ENCODE measurements at places on chromosomes 4 and X. TPM values are rescaled to one million over a fixed set of nuclear protein-coding genes. Genes with fewer than 3 reads are reported as not detected.

The MAGEC2 gene
- total RNA-seq = not detected

The HNRNPDL gene
- 217 TPM for total RNA-seq

The SLC39A8 gene
- 11.1 TPM for total RNA-seq

The F11 gene
- total RNA-seq = not detected

The SLC49A3 gene
- 0.10 TPM for total RNA-seq

The UGT2B10 gene
- 0.09 TPM for total RNA-seq

Data from A549 treated with CpdA at 1 μM for 4 hours (cell line).